NCI-H187 (cell line): ENCODE measurements at places on chromosomes 7 and 10.

DNA sequence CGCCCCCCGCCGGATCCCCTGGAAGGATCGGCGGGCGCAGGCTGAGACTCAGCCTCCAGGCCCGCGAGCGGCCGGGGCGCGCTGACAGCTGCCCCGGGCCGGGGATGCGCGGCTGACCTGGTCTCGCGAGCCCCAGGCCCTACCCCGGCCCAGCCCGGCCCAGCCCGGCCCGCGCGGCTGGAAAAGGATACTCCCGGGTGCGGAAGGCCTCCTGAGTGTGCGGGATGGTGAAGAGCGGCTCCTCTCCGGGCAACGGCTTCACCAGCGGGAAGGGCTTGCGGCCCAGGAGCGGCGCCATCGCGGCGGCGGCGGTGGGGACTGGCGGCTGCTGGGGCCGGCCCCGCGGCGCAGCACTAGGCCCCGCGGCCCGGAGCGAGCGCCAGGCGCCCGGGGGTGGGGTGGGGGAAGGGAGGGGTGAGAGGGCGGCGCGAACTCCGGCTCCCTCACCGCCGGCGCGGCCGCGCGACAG is 423 bp downstream of the BAZ1B start:
- no peak for DNase-seq

- DNase-seq = no peak
Measured at GRCh38 chr7:7793249-7793648, 74.8 kb upstream of the RPA3 start.

DNA sequence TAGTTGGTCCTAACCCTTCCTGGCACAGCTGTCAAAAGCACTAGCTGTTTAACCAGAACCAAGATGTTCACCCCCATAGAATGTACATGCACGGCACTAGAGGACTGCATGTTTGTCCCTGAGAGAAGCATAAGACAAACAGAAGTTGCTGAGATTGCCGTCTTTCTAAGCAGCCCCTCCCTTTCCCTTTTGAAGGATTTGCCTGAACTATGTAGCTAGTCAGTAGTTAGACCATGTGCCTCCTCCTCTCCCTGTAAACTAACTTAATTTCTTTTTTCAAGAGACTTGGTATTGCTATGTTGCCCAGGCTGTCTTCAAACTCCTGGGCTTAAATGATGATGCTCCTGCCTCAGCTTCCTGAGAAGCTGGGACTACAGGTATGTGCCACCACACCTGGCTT is 40.7 kb downstream of the TBC1D12 start:
- no peak for DNase-seq

DNA sequence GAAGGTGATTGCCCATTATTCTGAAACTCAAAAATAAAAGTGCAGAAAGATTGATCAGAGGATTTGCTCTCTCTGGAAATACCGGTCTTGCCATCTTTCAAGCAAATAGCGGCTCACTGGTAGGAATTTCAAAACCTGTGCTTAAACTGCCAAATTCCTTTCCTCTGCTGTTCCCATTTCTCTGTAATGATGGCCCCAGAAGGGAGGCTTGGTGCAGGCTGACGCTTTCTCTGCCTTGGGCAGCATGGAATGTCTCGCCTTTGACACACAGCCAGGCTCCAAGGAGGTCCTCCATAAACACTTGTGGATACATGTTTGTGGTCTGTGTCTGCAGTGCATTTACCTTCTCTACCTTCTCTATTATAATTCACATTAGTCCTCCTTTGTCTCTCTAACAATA is 146.8 kb downstream of the HIBADH start:
- no peak for DNase-seq

DNA sequence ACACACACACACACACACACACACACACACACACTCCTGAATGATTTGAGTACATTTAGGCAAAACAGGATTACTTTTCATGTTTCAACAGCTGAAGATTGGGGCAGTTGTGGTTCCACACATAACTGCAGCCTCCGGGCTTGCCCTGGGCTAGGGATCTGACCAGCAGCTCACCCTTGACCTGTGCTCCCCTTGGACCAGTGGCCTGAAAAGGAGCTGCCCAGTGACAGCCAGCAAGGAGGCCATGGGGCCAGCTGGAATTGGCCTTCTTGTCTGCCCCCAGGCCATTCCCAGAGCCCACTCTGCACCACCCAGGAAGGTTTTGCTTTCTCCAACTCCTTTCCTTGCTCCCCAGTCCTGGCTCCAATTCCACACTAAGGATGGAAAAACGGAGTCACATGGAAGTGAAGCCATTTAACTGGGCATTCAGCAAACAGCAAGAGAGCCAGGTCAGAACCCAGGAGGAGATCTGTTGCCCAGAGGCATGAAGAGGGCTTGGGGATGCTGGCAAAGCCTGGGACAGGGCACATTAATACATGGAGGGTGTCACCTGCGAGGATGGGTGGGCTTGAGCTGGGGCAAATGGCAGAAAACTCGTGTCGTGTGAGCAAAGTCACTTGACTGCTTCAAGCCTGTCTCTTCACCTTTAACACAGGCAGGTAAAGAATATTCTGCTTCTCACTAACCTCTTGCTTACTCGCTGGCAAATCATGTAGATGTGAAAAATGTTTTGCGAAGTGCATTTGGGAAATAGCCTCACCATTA is 61.5 kb upstream of the GDF10 start:
- no peak for DNase-seq

DNA sequence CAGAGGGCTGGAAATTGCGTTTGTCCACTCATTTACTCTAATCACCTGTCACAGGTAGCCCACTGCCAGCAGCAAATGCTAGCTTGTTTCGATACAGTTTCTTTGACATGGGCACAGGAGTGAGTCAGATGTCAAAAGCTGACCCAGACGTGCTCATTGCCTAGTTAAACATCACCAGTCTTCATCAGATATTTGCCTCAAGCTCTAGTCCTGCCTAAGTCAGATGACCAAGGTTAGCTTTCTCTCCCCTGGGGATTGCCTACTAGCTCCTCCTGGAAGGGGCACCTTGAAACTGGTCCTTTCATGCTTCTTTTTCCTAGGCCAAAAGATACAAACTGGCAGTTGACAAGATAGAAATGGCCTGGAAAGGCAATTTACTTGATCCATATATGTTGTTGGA is 35.2 kb downstream of the GPAM start:
- DNase-seq = no peak

DNA sequence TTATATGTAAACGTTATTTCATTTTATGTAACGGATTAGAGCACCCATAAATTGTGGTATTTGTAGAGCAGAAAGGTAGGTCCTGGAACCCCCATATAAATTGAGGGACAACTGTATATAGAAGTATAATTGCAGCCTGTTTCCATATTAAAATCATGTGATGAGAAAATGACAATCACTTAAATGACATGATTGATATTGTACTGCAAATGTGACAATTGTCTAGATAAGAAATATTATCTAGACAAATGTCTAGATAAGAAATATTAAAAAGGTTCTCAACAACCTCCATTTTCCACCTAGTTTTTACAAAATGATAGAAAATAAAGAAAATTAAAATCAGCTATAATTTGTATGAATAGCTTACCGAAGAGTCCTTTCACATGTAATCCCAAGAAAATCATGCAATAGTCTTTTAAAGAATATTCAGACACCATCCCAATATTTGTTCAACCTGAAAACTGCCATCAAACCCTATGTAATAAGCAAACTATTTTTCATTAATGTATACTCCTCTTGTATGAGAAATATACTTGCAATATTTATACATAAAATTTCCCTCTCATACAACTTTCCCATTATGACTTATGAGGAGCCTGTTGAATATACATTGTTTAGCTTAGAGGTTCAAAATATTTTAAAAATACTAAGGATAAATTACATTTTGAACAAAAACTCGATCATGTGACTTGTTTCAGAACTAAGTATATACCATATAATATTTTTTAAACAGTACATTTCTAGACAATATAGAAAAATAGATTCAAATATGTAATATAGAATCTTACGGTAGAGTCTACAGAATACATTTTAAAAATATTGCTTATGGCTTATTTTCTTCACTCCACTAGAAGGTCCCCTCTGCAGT is 153.2 kb downstream of the CRPPA start:
- DNase-seq = no peak

DNA sequence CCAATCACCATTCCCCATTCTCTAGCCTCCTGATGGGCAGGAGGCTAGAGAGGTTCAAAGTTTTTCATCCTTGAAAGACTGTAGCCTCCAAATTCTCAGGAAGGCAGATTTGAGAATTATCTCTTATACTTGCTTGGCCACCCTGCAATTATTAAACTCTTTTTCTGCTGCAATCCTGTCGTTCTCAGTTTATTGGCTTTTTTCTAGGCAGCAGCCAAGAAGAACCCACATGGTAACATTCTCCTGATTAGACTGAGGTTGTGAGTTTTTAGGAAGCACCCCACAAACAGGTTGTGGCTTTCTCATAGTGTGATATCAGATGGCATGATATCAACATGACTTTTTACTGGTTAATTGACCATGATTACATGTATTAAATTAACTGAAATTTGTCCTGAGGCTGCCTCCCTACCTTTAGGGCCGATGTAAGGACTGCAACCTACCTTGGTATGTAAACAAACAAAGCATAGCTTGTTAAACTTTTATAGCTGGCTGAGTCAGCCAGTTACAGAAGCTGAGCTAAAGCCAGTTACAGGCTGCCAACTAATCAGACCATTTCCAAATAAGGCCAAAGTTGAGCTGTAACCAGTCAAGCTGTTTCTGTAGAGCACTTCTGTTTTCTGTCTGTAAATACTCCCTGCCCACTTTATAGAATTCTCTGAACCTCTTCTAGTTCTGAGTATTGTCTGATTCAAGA is 3.2 kb upstream of the ZNF248 start:
- no peak for DNase-seq

- no peak for DNase-seq
Measured at GRCh38 chr7:80047032-80047431, 87.6 kb upstream of the GNAI1 start.
